ENCODE measurements at places on chromosomes 1 and 21.

DNA sequence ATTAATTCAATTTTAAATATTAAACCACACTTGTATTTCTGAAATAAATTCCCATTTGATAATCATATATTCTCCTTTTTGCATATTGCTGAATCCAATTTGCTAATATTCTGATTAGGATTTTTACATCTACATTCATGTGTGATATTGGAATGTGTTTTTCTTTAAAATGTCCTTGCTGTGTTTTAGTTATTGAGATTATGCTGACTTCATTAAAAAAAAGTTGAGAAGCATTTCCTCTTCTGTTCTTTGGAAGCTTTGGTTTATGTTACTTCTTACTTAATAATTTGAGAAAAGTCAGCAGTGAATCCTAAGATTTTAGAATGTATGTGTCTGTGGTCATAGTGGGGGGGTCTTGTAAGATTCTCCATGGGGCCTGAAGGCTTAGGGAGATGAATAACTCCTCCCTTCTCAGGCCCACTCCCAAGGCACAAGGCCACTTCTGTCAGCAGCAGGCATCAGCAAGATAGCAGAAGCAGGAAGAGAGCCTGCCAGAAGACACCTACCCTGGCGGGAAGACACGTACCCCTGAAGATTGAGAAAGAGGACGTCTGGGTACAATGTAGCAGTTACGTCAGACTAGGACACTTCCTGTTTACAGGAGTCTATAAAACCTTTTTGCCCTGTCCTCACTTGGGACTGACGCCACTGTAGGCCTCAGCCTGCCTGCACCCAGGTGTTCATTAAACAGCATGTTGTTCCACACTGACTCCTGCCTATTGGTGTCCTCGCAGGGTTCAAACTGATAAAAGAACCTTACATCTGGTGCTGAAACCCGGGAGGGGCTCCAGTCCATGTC lies 56.9 kb downstream of the ODF2L start:
- DNase-seq = no peak

DNA sequence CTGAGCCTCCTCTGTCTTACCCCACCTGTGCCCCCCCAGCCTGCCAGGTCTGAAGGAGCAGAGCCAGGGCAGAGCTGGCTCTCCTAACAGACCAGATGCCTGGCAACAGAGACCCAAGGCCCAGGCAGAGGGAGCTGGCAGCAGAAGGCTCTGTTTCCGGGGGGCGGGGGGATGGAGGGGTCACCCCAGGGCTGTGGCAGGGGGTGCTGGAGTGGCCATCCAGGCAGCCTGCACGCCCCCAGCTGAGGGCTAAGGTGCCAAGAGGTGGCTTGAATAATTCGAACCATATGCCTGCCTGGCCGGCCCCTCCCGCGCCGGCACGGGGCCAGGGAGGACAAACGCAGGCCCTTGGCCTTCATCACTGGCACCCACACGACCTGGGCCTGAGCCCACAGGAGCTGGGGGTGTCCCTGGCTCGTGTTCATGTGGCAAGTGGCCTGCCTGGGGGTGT lies 16.0 kb upstream of the PLEKHG5 start:
- DNase-seq = no peak

- no peak for DNase-seq
Observed at GRCh38 chr1:76697361-76697760, 169.9 kb upstream of the ST6GALNAC5 start.

- no peak for DNase-seq
Observed at GRCh38 chr1:32220746-32221580, 1.2 kb downstream of the TMEM234 start.

DNA sequence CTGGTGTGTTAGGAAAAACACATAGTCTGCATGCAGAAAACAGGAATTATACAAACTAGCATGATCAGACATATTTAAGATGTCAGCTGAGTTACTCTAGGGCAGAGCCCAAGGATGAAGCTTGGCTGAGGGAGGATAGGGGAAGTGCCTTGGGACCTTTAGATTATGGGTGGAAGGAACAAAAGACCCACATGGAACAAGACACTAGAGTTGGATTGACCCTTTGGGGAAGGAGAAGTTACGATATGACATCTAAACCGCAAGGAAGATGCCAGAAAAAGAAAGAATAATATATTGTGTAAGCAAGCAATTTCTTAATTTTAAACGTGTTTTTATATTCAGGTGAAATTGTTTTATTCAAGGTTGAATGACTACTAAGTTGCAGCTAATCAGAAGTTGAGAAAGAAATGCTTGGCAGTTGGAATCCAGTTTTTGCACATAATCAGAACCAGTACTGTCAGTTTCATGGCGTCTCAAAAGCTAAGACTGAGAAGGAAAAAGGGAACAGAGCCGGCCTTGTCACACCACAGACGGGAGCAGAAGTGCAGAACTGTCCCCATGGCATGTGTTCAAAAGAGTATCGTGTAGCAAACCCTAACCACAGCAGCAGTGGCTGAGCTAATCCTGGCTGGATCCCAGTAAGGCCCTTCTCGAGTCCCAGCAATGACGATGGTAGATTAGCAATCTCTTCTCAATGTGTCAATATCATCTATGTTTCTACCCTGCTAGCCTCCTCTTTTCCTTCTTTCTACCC lies 31.2 kb upstream of the IFNAR2 start:
- no peak for DNase-seq

DNA sequence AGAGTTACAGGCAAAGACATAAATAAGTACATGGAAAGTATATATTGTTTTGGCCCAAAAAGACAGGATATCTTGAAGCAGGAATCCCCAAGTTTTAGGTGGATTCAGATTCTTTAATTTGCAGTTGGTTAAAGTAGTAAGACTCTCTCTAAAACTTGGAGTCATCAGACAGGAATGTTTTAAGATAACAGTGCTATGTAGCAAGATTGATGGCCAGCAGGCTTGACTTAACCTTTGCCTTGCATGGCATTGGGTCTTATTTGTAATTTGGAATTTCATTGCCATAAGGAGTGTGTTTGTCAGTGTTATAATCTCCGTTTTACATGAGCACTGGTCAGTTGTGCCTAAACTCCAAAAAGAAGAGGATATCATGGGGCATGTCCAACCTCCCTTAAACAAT lies 727.6 kb upstream of the CHRM3 start:
- DNase-seq = no peak

Measured in activated T-cell treated with anti-CD3 and anti-CD28 coated beads, Interleukin-2, amount 50 U/mL, for 4 hours (primary cell).